ENCODE measurements at places on chromosomes 11 and 22.

DNA sequence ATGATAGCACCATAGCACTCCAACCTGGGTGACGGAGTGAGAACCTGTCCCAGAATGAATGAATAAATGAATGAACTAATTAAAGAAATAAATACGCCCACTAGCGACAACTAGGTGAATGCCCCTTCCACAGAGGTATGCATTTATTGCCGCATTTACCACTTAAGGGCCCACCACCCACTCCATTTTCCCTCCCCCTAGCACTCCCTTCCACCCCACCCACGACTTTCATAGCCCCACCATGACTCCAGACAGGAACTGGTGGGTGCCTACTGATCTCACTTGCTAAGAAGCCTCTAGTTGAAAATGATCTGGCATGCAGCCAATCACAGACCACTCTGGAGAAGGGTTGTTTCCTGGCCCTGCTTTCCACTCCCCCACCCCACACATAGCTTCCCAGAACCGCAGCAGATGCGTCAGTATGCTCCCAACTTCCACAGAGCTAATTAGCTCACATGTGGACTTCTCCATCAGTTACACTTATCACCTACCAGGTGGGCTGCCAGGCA lies 167.6 kb downstream of the WT1 start:
- DNase-seq = no peak

- no peak for DNase-seq
Measured at GRCh38 chr11:47324520-47324919, 28.0 kb downstream of the MYBPC3 start.

DNA sequence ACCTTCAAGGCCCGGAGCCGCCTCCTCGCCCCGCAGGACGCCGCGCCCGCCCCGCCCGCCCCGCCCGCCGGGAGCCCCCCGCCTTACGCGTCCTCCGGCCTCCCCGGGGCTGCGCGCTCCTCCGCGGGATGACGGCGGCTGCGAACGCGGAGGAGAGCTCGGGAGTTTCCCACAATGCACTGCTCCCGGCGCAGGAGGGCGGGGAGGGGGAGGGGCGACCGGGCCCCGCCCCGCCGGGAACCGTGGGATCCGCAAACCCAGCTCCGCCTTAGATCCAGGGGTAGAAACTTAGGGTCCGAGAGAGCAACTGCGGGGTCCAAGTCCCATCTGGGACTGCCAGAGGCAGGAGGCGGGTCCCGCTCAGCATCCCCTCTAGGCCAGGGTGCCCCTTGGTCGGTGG lies at the start of gene CEND1:
CEND1 (minus strand) TSS at position 148 of the 400 bp plus-strand sequence. CDS start 1,514 bp downstream, outside the sequence.
- no peak for DNase-seq

GRCh38 chr11:35779409-35779808 lies 116.8 kb downstream of the TRIM44 start:
- DNase-seq = no peak

GRCh38 chr22:33666961-33667619 lies 253.2 kb downstream of the LARGE1 start:
- no peak for DNase-seq

DNA sequence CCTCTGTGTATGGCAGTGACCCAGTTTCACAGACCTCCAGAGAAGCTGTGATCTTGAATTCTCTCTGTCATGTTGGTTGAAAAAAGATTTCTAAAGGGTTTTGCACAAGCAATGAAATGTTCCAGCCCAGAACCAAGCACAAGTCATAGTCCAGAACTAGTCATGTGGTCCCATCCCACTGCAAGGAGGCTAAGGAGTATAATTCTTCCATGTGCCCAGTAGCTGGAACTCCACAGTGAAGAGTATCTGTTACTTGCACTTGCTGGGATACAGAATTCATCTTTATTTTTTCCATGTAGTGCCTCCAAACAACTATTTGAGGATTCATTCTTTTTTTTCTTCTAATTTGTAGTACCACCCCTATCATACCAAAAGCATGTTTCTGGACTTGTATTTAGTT lies 9.9 kb upstream of the MMP8 start:
- DNase-seq = no peak

DNA sequence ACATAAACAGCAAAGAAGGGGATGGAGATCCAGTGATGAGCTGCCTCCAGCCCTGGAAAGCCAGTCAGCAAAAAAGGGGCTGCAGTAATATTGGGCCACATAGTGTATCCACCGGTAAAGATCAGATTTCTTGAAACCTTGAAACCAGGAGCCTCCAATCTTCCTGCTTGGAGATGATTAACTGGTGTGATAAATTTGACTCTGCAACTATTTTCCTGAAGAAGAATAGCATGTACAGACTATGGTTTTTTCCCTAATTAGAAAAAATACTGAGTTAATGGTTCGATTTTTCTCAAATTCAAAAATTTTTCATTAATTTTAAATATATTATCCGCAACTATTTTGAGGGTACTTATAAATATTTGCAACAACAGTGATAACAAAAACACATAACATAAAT lies at the start of gene OR51B2:
OR51B2 (minus strand) TSS at position 101 of the 400 bp plus-strand sequence; CDS start at position 101, 0 bp downstream.
- DNase-seq = no peak

GRCh38 chr11:131746201-131746600 lies 375.8 kb downstream of the NTM start:
- no peak for DNase-seq

- no peak for DNase-seq
Measured at GRCh38 chr11:119828006-119828405, 99.0 kb upstream of the NECTIN1 start.

GRCh38 chr11:16783321-16783801 lies 44.9 kb downstream of the C11orf58 start:
- DNase-seq = no peak

DNA sequence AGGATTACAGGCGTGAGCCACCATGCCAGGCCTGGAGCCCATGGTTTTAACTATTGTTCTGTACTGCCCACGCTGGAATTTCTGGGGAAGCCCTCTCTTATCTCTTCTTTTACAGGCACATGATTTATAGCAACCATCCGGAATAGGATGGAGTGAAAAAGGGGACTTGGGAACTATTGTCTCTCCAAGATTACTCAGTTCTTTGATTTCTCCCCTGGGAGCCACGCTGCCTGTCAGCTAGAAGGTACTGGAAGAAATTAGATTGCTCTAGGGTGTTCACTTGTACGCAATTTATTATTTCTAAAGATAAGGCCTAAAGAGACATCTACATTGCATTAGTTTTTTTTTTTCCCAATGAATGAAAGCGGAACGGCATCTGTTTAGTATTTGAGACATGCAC lies 65.6 kb upstream of the PTPRJ start:
- DNase-seq = no peak

DNA sequence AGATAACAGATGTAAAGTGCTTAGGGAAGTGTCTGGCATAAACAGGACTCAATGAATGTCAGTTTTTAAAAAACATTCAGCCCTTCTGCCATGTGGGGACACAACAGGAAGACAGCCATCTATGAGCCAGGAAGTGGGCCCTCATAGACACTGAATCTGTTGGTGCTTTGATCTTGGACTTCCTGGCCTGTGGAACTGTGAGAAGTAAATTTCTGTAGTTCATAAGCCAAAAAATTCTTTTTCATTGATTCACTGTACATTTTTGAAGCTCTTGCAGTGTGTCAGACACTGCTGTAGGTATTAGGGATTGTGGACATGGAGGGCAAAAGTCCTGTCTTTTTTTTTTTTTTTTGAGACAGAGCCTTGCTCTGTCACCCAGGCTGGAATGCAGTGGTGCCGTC lies 188.6 kb downstream of the HIPK3 start:
- no peak for DNase-seq

GRCh38 chr11:114821621-114822412 lies 143.5 kb downstream of the NXPE2 start:
- no peak for DNase-seq

- DNase-seq = no peak
Measured at GRCh38 chr11:12211331-12212065, 101.1 kb downstream of the MICAL2 start.

DNA sequence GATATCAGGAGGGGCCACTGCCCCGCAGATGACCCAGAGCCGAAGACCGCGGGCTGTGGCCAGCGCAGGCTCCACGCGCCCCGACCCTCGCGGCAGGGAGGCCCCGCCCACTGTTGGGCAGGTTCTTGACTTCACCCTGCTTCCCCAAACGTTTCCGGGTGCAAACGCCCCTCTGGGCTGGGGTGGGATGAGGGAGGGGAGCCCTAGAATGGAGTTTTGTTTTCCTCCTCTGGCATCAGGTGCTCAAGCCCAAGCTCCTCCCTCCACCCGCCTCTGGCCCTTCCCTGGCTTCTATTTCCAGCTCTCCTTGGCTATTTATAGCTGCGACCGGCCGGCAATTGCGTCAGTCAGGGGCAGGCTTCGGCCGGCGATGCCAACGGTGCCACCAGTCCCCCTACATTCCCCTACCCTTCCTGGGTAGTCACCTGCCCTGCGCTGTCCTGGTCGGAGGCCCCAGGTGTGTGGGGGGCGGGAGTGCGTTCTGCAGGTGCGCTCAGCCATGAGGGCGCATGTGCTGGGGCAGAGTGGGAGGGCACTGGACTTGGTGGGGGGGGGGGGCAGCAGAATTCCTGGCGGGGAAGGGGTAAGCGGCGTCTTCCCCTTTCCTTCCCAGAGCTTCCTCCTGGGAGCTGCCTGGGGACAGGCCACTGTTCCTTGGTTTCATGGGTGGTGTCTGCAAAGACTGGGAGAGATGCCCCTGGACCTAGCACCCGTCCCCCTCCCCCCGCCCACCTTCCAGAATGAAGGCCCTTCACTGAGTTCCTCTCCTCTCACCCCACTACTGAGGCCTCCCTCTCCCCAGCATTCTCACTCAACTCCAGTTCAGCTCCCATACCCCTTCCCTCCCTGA lies 23.6 kb downstream of the DUSP8 start:
- DNase-seq = no peak

DNA sequence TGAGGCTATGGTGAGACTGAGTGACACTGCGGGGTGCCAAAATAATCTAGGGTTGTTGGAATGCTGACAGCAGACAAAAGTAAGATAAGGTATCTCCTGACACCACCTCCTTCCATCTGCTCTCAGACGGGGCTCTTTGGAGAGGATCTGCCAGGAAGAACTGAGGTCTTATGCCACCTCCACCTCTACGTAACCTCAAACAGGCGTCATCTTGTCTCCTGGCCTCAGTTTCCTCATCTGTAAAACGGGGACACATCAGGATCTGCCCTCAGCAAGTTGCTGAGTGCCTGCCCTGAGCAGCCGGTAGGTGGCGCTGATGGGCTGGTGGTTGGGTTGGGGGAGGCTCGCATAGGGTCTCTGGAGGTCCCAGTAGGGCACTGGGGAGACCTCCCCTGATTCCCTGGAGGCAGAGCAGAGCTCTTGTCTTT lies 1.7 kb upstream of the MYEOV start:
- DNase-seq = no peak

DNA sequence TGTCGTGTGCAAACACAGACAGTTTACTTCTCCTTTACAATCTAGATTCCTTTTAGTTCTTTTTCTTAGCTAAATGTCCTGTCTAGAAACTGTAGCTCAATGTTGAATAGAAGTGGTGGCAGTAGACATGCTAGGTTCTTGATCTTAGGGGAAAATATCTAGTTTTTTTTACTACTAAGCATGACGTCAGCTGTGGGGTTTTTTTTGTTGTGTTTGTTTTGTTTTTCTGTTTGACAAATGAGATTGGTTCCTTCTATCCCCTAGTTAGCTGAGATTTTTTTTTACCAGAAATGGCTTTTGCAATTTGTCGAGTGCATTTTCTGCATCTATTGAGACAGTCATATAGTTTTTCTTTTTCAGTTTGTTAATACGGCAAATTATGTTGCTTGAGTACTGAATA lies 2.3 kb upstream of the OR10G7 start:
- no peak for DNase-seq

DNA sequence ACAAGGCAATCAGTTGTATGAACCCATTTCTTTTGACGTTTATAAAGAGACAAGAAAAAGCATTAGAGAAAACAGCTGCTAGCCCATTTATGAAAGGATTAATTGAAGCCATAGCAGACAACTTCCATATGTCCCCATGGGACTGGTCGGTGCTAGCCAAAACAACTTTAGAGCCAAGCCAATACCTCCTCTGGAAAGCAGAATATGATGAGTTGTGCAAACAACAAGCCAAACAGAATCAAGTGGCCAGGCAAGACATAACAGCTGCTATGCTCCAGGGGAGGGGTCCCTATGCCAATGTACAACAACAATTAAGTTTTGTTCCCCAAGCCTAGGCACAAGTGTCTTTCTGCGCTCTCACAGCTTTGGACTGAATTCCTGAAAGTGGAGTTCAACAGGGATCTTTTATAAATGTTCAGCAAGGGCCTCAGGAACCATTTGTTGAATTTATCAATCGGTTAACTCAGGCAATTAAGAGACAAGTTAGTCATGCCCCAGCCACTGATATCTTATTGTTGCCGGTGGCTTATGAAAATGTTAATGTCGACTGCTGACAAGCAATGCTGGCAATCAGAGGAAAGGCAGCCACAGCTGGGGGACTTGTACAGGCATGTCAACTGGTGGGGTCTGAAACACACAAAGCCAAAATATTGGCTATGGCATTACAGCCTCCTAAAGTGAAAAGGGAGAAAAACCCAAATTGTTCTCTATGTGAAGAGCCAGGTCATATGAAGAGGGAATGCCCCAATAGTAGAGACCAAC lies 1593.1 kb upstream of the TENM4 start:
- DNase-seq = no peak

DNA sequence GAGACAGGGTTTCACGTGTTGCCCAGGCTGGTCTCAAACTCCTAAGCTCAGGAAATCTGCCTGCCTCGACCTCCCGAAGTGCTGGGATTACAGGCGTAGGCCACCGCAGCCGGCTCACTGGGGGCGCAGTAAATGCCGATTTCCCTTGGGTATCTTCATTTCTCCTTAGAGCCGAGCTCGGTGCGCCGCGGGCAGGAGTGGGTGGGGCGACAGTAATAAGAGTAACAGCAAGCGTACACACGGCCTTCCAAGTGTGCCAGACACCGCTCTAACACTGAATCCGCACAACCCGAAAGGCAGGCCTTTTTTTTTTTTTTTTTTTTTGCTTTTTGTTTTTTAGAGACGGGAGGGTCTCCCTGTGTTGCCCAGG lies 500 bp upstream of the ADSL start:
- DNase-seq = peak; percentile 45

DNA sequence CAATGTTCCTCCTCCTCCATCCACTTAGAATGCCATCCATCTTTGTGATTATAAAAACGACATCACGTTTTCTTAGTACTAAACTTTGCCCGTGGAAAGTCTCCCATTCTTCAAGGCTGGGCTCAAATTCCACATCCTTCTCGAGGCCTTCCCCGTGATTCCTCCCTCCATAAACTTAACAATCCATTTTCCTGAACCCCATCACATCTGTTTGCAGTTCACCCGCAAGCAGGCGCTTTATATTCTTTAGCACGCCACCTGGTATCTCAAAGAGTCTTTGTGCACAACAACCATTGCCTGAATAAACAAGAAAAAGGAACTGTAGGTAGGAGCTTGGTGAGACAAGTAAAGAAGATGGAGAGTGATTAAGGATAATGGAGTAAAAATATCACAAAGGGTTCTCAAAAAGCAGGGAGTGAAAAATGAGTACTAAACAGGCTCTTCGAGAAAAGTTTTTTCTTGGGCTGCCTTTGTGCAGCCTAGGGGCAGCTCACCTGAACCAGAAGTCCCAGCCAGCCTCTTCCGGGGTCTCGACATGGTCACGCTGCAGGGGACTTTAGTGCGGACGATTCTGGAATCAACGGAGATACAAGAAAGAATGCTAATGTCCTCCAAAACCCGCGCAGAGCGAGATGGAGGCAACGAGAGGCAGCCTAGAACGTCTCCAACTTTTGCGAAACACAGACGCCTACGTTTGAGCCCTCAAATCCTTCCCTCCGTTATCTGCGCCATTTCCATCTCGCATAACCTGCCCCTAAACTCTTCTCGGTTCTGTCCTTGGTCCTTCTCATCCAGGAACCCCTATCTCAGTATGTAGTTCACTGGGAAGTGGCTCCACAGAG lies 585 bp downstream of the THYN1 start:
- peak; percentile 29 for DNase-seq

- peak; percentile 8 for DNase-seq
Measured at GRCh38 chr11:122267602-122268001, 151.6 kb upstream of the BLID start.
